ENCODE measurements at places on chromosomes 2 and 18. TPM values are rescaled to one million over a fixed set of nuclear protein-coding genes. Genes with fewer than 3 reads are reported as not detected.

- DNase-seq = no peak
Measured at GRCh38 chr2:19649785-19650380, 251.9 kb downstream of the TTC32 start.

POTEI gene
- not detected for total RNA-seq

DNA sequence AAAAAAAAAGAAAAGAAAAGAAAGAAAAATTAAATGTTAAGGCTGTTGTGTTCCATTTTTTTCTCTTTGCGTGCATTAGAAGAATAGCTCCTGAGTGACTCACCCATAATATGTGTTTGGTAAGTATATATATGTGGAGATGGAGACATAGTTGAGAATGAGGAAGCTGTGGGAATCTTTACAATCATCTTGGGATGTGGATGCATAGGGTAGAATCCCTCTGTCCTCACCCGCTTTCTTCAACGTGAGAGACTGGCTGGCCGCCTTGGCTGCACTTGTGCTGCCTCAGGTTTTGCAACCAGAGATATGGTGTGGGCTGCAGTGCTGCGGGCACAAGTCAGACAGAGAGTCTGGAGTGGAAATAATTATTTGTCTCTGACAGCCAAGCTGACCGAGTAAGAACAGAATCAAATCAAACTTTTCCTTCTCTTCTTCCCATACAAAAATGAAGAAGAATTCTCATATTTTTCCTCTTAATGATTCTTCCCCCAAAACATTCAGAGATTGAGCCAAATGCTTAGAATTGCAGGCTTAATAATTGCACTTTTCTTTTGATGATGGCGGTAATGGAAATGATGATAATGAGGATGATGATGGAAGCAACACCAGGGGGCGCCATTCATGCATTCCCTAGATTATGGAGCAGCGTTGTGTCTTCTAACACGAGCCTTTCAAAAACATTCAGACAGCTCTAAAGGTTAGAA is 48.5 kb downstream of the SERPINB7 start:
- peak; percentile 36 for DNase-seq

DNA sequence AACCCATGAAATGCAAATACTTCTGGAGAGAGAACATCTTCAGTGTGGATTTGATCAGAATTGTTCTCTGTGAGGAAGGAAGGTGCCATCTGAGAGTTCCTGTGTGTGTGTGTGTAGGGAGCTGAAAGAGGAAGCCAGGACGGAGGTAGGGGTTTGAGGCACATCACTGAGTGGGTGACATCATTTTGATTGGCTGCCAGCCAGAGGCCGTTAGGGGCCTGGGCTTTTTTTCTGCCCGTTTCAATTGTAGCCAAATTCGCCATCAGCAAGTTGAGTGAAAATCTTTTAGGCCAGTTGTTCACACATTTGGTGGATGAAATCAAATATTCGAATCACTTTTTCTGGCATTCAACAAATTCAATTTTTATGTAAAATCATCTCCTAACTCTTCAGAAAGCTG is 48.9 kb downstream of the TSN start:
- peak; percentile 7 for DNase-seq

DNA sequence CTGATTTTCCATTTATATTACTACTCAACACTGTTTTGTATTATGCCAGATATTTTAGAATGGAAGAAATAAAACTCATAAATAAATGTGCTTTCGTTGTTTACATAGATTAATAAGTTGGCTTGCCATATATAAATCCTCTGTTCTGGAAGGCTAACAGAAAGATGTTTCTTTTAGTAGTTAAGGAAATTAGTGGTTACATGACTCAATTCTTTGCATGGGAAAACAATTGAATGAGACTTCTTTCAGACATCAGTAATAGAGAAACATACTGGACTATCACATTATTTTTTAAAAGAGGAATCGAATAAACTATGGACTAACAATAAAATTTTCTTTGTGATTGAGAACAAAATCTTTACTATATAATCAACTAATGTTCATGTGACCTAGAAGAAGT is 336.5 kb downstream of the KCNS3 start:
- no peak for DNase-seq
